ENCODE measurements at places on chromosomes 2 and 18. TPM values are rescaled to one million over a fixed set of nuclear protein-coding genes. Genes with fewer than 3 reads are reported as not detected.

DAW1 gene
- total RNA-seq: not detected

GKN1 gene
- not detected for total RNA-seq

REG1B gene
- total RNA-seq: not detected

DNA sequence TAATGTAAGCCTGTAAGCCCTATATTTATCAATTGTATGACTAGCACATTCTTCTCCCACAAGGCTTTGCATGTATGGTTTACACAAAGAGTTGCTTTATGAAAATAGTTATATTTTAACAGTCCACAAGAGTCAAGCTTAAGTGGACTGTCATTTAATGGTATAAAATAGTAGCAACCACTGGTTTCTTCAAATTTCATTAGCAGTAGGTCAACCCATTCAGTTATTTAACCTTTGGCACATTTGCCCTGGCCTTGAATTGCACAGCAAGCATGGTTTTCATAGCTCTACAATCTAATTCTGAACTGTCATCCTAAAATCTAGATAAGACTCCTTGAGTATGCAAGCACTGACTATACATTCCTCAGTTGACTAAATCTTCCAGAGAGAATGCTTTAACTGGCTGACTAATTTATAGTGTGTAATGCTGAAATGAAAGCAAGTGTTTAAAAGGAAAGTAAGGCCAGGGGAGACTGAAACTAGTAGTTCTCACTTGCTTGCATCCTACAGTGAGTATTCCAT, 1.8 kb downstream of the DPP4 start:
- DNase-seq: no peak

GRCh38 chr2:34012715-34013302, 413.7 kb upstream of the FAM98A start:
- peak; percentile 22 for DNase-seq

DNA sequence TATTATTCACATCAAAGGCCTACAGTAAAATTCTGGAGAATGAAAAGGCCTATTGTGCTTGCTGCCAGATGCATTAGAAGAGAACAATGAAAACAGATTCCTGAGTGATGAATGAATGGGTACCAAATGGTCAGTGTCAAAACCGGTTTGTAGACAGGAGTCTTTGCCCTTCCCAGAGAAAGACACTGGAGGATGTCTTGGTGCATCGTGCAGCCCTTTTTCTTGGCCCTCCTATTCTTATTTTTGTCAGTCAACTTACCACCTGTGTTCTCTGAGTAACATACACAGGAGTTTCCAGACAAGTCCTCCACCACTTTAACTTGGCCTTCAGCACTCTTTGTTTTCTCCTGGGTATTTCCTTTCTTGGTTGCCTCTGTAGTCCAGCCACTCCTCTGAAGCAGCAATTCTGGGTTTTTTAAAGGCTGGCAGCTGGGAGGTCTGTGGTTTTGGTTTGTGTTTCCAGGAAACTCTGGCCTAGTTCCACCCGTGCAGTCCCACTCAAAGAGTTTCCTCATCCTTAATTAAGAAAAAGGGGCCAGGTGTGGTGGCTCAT, 29.4 kb downstream of the PSTPIP2 start:
- DNase-seq: no peak

- DNase-seq: no peak
Observed at GRCh38 chr2:224847961-224848850, 132.0 kb upstream of the CCDC195 start.

DNA sequence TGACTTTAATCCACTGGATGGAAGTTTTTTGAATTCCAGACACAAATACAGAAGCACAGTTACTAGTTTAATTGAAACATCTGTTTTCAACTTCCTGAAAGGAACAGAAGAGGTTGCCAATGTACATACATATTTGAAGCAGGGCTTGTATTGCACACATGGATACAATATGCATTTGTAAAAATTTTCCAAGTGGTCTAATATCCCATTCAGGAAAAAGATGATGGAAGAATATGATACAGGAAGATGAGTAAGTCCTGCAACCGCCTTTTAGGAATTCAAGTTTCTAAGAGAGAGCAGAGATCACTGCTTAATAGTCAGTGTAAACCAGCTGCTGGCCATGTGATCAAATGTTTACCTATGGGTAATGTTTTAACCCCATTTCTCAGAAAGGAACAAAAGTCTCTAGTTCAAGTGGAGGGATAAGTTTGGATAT, 265.4 kb downstream of the TRIB2 start:
- no peak for DNase-seq

GRCh38 chr18:27583466-27583865, 398.4 kb upstream of the CHST9 start:
- DNase-seq: no peak
